ENCODE measurements at places on chromosomes 6 and 20.

DNA sequence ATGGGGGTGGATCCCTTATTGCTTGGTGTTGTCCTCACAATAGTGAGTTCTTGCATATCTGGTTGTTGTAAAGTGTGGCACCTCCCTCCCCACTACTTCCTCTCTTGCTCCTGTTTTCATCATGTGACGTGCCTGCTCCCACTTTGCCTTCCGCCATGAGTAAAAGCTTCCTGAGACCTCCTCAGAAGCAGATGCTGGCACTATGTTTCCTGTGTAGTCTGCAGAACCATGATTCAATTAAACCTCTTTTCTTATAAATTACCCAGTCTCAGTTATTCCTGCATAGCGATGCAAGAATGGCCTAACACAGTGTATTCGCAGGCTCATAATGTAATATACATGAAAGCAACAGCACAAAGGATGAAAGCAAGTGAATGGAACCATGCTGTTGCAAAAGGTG, 28.4 kb upstream of the ANKRD60 start:
- no peak for DNase-seq

DNA sequence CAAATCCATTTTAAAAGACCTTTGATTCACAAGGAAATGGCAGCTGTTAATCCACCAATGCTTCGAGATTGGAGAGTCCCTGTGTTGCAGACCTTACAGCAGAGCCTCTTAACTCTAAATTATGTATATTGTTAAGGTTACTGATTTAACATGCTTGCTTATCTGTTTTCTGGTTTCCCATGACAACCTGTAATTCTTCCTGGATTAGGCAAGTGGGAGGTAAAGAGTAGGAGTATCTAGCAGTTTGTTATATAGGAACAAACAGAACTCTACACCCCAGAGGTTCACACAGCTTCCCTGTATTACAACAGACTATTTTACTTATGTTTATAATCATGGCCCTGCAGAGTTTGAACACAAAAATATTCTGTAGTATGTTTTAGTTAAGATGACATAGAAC, 39.5 kb downstream of the NKX2-4 start:
- DNase-seq: no peak

GRCh38 chr6:157443066-157443800, 62.2 kb downstream of the ZDHHC14 start:
- DNase-seq: no peak

DNA sequence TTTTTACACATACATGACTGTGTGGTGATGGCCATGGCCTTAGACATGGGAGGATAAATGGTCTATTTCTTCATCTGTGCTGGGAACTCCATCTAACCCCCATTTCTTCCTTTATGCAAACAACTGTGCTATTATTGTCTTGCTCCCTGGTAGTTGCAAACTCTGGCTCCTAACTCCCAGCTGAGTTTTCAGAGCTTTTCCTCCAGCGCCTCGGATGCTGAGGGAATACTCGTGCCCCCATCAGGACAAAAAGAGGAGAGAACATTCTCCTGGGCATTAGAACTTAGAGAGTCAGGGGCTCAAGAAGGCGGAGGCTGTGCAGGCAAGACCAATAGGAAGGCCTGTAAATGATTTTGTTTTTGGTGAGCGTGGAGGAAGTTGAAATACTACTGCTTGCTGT, 2.1 kb downstream of the DAAM2 start:
- DNase-seq: no peak

- DNase-seq: no peak
Measured at GRCh38 chr20:50107796-50108331, 5.1 kb downstream of the UBE2V1 start.

DNA sequence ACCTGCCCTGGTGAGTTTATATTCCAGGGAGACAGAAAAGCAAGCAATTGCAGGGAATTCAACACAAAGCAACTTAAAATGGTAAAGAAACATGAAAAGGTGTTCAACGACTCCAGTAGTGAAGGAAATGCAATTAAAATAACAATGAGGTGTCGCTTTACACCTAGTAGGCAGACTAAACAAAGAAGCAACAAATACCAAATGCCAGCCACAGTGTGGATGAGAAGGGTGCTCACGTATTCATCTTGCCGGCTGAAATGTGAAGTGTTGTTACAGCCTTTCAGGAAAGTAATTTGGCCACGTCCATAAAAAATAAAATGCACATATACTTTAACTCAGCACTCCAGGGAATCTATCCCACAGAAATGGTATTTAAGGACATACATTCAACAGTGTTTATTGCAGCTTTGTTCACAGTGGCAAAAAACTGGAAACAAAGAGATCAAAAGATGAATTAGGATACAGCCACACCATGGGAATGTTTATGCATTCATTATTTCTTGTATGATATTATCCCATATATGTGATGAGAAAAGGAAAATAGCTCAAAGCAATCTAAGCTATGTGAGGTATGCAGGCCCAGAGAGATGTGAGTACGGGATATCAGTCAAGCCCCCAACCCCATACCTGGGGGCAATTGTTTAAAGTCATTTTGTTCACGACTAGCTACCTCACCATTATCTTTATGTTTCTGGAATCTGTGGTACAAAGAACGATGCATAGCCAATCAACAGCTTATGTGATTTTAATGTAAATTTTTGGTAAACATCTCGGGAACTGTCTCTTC, 266.0 kb upstream of the SOX4 start:
- no peak for DNase-seq

DNA sequence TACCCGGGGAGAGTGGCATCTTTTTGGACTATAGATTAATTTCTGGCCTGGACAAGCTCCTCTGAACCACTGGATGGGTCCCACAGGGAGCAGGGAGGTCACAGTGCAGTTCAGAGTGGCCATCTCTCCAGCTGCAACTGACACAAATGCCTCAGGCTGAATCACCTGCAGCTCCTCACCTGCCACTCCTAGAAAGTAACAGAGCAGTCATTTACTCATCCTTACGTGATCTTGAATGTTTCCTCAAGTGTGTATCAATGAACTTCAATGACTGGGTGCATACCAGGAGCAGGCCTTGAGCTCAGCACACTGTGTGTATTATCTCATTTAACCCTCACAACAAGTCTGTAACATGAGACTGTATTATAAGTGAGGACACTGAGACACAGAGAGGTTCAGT, 40.0 kb upstream of the SIRPG start:
- no peak for DNase-seq

DNA sequence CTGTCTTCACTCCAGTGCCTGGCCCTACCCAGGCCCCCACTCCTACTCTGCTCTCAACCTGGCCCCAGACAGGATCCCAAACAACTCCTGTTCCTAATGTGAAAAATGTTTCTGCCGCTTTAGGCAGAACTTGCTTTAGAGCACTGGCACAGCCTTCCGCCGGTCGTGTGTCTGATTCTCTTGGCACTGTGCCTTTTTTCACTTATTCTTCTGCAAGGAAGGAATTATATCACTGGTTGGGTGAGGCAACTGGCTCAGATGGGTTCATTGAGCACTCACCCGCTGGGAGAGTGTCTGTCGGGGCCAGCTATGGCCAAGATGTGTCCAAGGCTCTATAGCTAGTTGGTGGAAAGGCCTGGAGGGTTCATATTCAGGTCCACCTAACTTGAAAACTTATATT, 33.6 kb upstream of the HLA-A start:
- no peak for DNase-seq

DNA sequence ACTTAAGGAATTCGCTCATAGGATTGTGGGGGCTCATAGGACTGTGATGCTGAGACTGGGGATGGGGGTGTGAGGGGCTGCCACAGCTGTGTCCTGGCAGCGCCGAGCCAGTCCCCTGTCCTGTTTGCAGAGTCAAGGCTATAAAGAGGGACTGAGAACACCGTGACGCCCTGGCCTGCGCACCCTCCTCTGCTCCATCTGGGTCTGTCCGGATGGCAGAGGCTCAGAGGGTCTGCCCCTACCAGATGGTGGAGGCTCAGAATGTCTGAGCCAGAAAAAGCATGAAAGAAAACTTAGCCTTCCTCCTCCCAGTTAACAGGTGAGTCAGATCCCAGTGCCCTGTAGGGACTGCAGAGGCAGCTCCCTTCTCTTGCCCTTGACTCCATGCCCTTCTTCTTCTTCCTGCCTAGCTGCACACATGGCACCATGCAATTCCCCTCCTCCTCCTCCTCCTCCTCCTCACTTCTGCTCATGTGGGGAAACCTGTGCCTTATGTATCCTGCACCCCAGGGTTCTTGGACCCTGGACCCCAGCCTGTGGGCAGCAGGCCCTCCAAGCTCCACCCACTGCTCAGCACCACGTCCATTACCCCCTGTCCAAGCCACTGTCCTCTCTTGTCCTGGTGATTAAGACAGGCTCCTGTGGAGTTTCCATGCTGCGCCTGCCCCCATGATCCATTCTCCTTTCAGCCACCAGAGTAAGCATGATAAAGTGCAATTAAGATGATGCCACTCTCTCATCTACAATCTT, 410.0 kb upstream of the SULF2 start:
- no peak for DNase-seq

- no peak for DNase-seq
Measured at GRCh38 chr20:45347936-45348778, at the start of gene SDC4. SDC4 (minus strand) TSS chr20:45348424; CDS start chr20:45348384, 40 bp downstream.

GRCh38 chr6:89690944-89691324, 52.4 kb upstream of the LYRM2 start:
- DNase-seq: no peak

- no peak for DNase-seq
Measured at GRCh38 chr6:24899136-24899996, 36.4 kb downstream of the RIPOR2 start.

GRCh38 chr20:39195582-39196021, 233.5 kb downstream of the DHX35 start:
- peak; percentile 52 for DNase-seq

DNA sequence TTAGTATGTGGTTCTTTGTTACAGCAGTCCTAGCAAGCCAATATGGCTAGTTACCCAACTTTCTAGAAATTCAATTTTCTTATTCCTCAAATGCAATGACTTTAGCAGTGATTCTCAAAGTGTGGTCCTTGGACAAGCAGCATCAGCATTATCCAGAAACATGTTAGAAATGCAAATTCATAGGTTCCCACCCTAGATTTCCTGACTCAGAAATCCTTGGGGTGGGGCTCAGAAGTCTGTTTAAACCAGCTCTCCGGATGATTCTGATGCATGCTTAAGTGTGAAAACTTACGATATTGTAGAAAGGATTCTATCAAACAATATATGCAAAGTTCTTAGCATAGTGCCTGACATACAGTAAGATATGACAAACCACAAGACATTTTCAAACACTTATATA, 757.1 kb downstream of the DHX35 start:
- no peak for DNase-seq

DNA sequence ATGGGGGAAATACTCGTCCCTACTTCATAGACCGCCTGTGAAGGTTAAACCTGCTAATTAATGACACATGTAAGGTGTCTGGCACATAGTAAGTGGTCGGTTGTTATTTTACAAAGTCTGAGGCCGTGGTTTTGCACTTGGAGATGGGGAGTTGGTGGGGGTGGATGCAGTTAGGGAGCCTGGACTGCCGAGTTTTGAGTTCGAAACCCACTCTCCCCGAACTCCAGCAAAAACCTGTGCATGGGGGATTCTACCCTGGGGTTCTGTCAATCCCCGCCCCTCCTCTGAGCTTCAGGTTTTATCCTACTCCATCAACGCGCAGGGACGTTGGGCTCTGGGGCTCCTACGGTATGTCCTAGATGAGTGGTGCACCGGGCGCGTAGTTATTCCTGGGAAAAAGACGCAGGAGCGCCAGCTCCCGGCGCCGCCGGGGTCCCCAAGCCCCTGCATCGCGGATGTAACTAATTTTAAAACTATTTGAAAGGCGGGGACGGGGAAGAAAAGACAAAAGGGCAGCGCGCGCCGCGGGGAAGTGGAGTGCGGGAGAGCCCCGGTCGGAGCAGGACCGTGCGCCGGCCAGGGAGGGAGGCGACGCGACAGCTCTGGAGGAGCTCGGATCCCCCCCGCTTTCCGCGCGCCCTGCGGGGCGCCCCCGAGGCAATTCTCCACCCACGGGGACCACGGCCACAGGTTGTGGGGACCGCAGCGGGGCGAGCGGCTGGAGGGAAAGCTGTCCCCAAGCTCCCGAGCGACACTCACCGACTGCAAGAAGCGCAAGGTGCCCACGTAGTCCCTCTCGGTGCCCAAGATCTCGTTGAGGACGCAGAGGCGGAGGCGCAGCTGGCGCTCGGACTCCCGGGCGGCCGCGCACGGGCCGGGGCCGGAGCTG, 672 bp downstream of the PREX1 start:
- DNase-seq: no peak

GRCh38 chr6:122365775-122366403, 33.6 kb upstream of the HSF2 start:
- no peak for DNase-seq

DNA sequence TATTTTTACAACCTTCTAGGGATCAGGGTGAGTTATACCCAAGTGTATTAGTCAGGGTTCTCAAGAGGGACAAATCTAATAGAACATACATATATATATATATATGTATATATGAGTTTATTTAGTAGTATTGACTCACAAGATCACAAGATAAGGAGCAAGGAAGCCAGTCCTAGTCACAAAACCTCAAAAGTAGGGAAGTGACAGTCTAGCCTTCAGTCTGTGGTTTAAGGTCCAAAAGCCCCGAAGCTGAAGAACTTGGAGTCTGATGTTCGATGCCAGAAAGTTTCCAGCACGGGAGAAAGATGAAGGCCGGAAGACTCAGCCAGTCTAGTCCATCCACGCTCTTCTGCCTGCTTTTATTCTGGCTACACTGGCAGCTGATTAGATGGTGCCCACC, 632.7 kb upstream of the AGPAT4 start:
- DNase-seq: no peak

DNA sequence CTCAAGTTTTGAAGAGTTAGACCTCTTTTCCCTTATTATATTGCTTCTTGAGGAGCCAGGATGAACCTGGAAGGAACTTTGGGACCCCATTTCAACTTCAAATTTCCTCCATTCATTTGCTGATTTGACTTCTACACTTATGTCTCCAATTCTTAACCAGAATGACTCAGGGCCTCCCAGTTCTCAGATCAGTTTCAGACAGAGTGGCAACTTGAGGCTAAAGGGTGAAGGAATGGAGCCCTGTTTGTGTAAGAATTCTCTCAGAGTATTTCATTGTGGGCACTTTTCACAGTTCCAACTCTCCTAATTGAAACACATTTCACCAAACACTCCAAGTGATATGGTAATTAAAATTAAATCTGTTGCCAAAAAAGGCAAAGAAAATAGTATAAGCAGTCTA, 109.0 kb upstream of the FLRT3 start:
- no peak for DNase-seq

DNA sequence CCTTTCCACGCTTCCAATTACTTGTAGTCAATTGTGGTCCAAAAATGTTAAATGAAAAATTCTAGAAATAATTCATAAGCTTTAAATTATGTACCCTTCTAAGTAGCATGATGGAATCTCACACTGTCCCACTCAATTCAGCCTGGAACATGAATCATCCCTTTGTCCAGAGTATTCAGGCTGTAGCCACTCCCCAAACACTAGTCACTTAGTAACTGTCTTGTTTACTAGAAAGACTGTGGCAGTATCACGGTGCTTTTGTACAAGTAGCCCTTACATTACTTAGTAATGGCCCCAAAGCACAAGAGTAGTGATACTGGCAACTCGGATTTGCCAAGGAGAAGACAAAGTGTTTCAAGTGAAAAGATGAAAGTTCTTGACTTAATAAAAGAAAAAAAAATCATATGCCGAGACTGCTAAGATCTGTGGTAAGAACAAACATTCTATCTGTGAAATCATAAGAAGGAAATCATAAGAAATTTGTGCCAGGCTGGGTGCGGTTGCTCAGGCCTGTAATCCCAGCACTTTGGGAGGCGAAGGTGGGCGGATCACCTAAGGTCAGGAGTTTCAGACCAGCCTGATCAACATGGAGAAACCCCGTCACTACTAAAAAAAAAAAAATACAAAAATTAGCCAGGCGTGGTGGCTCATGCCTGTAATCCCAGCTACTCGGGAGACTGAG, 168.5 kb upstream of the SIM1 start:
- DNase-seq: no peak

- no peak for DNase-seq
Measured at GRCh38 chr6:168927026-168927425, 326.6 kb downstream of the THBS2 start.
